ENCODE measurements at places on chromosomes 3 and 15.

DNA sequence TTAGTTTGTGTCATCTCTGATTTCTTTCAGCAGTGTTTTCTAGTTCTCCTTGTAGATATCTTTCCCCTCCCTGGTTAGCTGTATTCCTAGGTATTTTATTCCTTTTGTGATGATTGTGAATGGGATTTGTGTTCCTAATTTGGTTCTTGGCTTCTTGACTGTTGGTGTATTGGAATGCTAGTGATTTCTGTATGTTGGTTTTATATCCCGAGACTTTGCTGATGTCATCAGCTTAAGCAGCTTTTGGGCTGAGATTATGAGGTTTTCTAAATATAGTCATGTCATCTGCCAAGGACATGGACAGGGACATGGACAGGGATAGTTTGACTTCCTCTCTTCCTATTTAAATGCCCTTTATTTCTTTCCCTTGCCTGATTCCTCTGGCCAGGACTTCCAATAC is 35.8 kb downstream of the MYO9A start:
- DNase-seq: no peak

- DNase-seq: no peak
Observed at GRCh38 chr15:33298631-33299030, 12.1 kb upstream of the RYR3 start.

- no peak for DNase-seq
Observed at GRCh38 chr15:29294732-29295325, 25.2 kb upstream of the NSMCE3 start.

- no peak for DNase-seq
Observed at GRCh38 chr3:76754247-76754646, 285.7 kb upstream of the ROBO2 start.

DNA sequence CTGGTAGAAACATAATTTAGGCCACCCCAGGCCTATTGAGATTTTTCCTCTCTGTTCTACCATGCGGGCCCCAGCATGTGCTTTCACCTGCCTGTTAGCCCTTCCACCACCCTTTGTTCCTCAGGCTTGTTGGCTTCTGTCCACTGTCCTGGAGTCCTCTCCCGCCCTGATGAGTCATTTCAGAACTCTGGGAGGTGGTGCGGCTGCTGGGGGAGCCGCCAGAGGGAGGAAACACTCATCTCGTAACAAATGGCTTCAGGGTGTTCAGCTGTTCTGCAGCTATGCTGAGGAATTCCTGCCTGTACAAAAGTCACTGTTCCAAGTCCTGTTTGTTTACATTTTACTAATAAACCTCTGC is 36.3 kb downstream of the LRTM1 start:
- no peak for DNase-seq

DNA sequence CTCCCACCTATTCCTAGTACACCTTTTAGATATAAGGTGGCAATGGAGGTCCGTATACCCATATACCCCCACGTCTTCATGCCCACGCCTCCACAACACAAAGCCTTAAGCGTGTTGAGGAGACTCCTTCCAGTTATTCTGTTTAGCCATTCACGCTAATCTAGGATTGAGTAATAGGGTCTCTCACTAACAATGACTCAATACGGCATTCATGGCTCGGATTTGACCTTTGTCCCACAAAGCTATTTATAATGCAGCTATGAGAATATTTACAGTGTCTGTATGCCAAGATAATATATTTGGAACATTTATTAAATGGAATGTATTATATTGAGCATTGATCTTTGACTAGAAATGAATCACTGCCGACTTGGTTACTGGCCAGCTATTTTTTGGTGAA is 215.8 kb downstream of the KCNH8 start:
- DNase-seq: no peak
